NCI-H748 treated with DMSO at 0.1 percent for 48 hours (cell line): ENCODE measurements at places on chromosomes 2 and 18.

- no peak for DNase-seq
Observed at GRCh38 chr18:79058007-79058406, 11.2 kb upstream of the ATP9B start.

DNA sequence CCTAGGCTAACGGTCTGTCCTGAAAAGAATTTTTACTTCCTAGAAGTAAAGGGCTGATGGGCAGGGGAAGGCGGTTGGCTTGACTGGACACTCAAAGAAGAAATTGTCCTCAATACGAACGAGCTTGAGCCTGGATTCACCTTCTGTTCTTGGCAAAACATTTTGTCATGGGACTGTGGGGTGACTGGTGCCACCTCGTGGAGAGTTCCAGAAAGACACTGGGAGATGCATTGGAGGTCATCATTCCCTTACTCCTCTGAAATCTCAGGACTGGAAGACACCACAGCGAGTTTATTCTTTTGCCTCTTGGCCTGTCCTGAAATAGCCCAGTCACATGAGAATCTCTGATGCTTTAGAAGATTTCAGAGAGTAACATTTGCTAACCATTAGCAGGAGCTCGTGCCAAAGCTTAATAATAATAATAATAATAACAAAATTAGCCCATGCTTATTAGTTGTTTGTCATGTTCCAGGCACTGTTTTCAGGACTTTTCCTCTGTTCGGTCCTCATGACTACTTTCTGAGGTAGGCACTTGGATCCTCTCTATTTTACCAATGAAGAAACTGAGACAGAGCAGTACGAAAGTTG lies 44.5 kb downstream of the TMEM182 start:
- DNase-seq = peak; percentile 1

DNA sequence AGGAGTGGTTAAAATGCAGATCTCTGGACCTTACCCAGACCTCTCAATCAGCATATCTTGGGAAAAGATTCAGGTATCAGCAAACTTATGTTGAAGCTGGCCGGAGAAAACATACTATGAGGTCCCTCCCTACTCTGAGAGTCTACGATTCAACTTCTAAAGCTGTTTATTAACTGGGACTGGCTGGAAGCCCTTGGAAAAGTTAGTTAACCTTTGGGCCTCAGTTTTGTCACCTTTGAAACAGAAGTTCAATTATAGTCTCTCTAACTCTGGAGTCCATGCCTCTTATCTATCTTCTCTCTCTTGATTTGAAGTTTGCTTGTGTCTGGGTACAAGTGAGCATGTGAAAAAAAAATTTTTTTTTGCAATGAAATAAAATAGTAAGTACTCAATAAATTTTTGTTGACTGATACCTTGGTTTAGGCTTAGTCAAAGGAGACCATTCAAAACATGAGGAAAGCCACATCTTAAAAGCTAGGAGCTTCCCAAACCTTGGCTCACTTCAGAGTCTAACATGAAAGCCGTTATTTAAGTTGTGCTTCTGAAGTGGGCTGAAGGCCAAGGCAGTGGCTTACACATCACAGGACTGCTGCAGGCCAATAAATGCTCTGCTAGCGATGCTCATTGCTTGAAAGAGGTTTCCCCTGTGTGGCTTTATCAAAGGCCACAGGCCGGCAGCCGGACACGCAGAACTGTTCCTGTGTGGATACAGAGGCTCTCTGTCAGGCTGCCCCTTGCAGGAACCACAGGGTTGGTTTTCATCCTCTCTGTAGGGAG lies 110.6 kb upstream of the FAM136A start:
- DNase-seq = no peak

- DNase-seq = no peak
Observed at GRCh38 chr18:44724105-44724778, 43.6 kb downstream of the SETBP1 start.

- DNase-seq = no peak
Observed at GRCh38 chr18:48199399-48199798, 209.8 kb downstream of the ZBTB7C start.

DNA sequence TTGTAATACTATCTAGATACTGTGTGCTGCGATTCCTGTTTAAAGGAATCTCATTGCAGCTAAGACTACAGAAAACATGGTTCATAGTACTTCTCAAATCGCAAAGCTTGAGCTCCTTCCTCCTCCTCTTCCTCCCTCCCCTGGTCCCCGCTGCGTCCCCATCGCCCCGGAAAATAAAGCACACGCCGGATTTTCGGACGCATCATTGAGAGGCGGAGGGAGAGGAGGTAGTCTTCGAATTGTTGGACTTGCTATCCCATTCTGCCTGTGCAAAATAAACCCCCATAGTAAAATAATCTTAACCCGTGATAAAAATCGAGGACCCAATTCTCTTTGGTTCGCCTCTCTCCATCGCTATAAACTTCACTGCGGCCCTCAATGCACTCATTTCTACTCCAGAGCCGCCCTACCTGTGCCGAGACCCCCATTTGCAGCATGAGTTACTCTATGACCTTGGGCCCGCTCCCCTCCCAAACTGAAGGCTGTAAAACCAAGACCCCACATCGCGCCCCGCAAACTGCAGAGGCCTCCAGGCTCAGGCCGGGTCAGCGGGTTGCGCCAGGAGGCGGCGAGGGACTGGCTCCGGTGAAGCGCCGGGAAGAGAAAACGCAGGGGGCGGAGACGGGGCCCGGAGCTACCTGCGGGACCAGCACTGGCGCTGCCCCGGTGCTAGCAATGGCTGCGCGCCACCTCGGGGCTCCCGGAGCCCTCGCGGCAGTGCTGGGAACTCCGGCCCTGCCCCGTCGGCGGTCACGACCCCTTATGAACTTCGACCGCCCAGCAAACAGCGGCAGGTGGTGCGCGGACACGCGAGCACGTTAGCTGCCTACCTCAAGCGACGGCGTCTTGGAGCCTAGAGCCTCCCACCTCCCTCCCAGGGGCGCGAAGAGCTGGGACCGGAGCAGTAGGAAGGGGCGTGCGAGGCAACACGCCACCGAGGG lies 649 bp downstream of the ESCO1 start:
- DNase-seq = peak; percentile 49

DNA sequence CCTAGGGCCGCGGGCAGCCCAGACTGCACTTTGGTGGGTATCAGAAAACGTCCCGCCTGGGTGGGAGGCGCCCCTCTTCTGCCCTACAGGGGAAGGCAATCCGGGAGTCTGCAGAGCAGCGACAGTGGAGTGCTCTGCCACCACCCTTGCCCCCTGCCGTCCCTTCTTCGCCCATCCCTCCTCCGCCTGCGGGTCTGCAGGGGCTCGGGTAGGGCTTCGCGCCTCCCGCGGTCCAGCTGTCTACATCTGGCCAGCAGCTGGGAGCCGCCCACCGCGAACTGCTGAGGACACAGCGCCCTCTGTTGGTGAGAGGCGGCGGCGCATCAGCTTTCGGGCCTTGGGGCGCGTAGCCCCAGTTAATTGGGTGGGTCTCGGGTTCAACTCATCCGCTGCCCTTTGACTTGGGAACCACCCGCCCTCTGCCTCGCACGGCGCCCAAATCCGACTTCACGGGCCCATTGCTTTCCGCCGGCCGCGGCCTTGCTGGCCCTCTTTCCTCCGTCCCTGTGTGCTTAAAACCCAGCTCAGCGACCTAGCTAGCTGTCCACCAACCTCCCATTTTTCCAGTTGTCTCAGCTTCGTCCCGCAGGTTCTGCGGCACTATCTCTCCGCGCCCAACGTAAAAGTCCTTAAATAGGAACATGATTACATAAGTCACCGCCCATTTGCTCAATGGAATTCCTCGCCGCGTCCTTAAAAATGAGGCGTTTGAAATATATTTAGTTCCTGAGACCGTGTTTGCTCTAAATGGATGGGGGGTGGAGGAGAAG lies 17.6 kb downstream of the WNT10A start:
- peak; percentile 37 for DNase-seq

GRCh38 chr2:86337244-86337835 lies at the start of gene REEP1:
TSS of gene REEP1 (minus strand) at chr2:86337626. CDS start at chr2:86337510, 116 bp downstream.
- no peak for DNase-seq

DNA sequence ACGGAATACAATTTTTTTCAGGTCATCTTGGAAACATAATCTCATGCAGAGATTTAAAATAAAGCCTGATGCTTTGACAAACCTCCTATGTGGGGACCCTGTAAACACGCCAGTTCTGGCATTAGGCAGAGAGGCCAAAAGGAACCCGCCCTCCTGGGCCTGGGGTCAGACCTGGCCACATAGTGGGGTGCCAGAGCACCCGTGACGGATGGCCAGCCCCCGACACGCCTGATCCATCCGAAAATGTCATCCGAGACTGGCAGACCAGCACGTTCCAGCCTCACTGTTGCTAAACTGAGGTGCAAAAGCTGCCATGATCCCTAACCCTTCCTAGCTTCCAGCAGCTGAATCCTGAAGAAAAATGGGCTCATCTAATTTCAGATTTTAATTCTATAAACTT lies 222.6 kb upstream of the SALL3 start:
- DNase-seq = no peak

DNA sequence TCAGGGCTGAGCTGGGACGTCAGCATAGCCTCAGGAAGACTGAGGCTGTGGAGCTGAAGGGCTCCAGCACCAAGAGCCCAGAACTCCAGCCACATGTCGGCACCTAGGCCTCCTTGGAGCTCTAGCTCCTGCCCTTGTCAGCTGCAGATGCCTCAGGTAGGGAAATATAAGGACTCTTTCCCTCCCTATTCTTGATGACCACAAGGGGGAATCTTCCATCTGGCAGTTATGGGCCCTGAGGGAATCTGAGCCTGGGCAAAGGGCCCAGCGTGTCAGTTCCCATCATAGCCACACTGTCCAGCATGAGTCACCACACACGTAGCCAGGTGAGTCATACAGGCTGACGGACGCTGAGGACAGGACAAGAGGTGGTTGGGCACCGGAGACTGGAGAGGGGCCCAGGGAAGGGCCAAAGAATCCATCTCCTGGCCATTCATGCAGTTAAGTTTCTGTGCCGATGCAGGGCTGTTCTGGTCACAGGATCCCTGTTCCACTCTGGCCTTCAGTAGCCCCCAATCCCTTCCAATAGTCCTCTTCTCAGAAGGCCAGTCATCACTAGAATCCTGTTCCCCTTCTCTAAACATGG lies 1.8 kb downstream of the MPV17 start:
- DNase-seq = no peak

DNA sequence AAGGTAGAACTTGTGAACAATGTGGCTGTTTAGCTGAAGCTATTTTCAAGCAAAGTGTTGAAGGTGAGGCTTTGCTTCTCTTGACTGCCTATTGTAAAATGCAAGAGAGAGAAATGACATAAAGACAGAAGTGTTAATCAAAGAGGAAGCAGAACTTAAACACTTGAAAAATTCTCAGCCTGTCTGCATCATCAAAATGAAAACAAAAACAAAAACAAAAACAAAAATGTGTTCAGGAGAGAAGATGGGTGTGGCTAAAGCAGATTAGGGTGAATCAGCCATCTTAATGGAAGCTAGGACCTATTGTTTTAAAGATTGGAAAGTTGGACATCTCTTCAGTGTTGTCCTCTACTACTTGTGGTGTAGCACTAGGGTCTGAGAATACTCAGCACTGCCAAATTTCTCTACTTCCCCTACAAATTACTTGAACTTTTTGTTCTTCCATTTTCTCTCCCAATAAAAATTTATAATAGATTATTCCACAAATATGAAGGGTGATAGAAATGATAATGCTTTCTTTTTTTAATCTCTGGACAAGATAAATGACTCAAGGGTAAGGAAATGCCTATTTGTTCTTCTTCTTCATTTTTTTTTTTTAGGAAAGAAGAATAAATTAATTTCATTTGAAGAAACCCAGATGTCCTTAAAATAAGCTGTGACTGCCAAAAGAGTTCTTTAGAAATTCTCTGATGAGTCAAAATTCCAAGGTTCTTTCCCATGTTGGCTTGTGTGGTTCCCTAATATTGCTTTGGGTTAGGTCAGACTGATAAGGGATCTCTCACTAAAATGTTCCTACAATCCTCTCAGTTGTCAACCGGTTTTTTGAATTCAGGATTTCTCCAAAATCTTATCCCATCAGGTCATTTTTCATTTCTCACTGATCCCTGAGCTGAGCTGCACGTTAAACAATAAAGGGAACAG lies 571.2 kb upstream of the ZEB2 start:
- DNase-seq = no peak

GRCh38 chr18:24976502-24976901 lies 375.5 kb downstream of the ZNF521 start:
- DNase-seq = no peak

DNA sequence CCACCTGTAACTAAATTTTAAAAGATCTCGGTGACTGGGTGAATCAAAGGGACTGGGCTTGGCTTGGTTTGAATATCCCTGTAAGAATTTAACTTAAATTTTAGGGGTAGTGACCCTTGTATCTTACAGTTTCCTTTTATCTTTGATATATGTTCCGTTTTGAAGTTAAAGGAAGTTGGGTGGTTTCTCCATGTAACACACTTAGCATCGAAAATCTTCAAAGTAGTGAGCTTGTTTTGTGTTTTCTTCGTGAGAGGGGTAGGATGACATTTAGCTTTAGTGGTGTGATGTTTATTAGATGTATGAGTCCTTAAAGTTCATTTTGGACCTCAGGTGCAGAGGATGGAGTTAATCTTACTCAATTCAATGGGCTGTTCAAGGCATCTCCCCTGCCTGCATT lies 1.6 kb downstream of the WDR7 start:
- DNase-seq = no peak

- no peak for DNase-seq
Observed at GRCh38 chr2:184680825-184681224, 82.5 kb downstream of the ZNF804A start.

DNA sequence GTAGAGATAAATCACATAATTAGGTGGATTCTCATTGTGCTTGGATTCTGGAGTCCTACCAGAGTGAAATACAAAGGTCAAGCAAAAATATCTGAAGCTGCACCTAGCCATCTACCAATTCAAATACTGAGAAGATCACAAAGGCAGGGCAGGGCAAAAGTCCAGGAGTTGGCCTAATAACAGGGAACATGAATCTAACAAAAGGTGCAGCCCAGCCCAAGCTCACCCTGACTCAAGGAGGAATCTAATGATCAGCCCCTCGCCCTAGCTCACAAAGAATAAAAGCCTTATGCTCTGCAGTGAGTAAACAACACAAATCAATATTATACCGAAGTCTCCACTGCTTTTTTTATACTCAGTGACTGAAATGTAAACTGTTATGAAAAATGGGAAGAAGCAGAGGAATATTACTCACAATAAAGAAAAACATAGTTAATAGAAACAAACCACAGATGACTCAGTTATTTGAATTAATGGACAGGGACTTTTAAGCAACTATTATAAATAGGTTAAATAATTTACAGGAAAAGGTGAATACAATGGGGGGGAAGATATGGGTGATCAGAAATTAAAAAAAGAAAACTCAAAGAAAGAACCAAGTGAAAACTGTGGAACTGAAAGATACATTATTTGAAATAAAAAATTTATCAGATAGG lies 49.5 kb downstream of the ANTXR1 start:
- DNase-seq = no peak

GRCh38 chr2:70280242-70280798 lies 13.2 kb downstream of the SNRPG start:
- no peak for DNase-seq

GRCh38 chr2:132617989-132618388 lies 52.0 kb downstream of the LYPD1 start:
- no peak for DNase-seq

DNA sequence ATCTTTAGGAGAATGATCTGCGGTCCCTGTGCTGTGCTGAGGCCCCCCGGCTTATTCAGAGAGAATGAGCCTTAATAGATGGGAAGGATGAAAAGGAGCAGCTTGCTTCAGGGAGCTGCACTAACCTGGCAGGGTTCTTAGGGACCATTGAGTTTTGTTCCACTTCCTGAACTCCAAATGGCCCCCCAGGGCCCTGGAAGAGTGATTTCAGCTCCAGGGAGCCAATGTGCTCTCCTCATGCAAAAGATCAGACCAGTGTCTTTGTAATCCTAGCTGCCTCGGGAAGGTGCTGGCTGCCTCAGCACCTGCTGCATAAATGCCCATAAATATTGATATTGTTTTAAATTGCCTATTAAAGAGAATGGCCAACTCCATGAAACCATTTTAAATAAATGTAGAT lies 210.2 kb downstream of the NCK2 start:
- DNase-seq = no peak
